ENCODE measurements at places on chromosomes 12 and 14.

- DNase-seq: no peak
Measured at GRCh38 chr14:29007990-29008389, 241.4 kb downstream of the FOXG1 start.

GRCh38 chr14:104898870-104899510, 25.7 kb upstream of the PLD4 start:
- no peak for DNase-seq

DNA sequence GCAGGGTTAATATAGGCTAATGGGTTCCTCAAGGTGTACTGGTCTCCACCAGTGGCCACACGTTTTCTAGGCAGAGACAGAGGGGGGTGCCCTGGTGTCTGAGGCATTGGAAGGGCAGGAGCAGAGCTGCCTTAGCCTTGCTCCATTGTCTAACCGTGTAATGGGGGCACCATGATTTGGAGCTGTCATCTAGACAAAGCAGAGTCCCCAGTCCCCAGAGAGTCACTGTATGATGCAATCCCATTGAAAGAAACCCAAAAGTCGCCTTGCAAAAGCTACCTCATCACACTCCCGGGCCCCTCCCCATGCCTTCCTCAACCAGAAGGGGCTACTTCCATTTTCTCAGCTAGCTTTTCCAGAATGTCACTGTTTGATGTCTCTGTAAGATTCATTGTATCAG, 487.1 kb downstream of the AACS start:
- DNase-seq: no peak

DNA sequence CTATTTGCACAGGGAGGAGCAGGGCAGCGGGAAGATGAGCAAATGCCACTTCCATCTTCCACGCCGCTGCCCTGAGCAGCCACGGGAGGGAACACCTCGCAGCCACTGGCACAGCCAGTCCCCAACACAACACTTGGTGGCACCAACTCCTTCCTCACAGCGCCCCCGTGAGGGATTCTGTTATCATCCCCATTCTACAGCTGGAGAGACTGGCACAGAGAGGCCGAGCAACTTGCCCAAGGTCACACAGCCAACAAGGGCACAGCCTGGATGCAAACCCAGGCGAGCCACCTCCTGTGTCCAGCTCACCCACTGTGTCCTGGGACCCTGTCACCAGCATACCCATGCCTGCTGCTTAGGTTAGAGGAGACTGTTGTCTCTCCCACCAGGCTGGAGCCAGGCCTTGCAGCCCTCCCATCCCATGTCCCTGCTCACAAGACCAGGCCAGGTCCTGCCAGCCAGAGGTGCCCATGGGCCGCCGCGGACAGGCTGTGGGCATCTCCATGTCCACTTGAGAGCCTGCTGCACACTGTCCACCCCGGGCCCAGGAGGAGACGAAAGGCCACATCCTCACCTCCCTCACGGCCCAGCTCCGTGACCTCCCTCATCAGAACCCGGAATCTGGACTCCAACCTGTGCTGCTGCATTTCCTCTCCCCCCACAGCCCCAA, 57.0 kb downstream of the NCOR2 start:
- DNase-seq: no peak

GRCh38 chr14:78863143-78863542, 693.0 kb downstream of the NRXN3 start:
- no peak for DNase-seq

GRCh38 chr12:41190338-41190737, 2.2 kb downstream of the PDZRN4 start:
- DNase-seq: no peak

DNA sequence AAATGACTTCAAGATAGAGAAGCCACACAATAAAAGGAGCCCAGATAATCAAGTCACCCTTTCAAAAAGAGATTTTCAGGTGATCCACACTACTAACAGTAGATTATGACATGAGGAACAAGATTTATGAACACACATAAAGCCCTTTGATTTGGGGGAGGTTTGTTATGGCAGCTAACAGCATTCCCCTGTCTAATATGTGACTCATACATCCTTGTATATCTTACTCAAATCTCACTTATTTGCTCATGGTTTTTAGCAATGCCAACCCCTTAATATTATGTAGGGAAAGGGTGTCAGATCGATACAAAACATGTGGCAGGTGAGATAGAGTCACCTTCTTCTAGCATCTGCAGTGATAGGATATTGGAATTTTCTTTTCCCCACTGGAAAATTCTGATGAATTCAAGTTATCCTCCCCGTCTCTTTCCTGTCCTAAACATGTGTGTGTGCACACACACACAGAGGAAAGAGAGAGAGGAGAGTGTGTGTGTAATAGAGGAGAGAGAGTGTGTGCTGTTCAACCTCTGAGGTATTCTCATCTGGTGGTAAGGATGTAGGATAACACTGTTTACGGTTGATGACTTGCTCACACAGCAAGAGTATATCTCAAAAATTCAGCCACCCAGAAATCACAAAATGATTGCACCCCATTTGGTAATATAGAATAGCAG, 319.9 kb downstream of the KCNC2 start:
- DNase-seq: no peak

GRCh38 chr14:20530771-20531571, 25.6 kb downstream of the RNASE10 start:
- peak; percentile 30 for DNase-seq

DNA sequence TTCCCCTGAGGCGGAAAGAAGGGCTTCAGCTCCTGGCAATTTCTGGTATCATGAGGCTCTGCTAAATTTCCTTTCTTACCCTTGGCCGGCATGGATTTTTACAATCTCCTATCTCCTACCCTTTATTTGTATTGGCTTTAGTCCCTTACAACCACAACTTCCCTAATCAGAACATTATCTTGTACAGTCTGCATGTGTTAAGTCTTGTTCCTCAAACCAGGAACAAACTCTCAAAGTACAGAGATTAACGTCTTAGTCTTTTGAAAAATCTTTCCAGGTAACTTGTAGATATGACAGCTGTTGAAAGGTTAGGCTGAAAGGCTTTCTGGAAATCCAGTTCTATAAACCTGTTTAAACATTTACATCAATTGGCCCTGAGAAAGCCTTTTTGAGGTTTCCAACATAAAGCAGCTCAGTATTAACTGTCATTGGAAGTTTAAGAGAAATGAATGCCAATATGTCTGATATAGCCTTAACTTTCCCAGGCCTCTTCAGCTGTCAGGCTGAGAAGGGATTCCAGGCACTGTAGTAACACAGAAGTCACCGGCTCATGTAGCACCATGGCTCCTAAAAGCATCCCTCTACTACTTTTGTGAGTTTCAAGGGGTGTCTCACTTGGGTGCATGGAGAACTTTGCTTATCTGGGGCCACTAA, 360.5 kb downstream of the FUT8 start:
- no peak for DNase-seq
